ENCODE measurements at places on chromosomes 4 and X.

DNA sequence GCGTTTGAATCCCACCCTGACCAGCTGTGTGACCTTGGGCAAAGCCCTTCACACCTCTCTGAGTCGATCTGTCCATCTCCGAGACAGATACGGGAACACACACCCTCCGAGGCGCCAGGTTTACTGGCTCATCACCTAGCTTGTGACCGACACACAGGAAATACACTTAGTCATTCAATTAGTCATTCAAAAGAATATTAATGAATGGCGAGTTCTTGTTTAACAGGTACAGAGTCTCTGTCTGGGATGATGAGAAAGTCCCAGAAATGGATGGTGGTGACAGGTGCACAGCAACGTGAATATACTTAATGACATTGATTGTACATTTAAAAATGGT is 80.6 kb downstream of the PPP2R2C start:
- peak; percentile 72 for DNase-seq

DNA sequence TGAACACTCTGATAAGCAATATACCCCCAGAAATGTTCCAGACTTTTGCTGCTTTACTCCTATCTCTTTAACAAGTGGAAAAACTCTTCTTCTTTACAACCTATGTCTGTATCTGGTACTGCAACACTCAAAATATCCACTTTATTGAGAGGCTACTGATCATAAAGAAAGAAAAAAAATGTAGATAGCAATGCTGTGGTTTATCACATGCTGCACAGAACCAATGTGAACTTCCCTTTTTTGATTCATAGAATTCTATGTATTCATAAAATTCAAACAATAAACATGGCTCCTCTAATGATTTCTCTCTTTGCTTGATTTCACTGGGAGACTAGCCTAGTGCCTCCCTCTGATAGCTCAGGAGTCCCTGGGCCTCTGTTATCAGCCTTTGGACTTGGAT is 223.5 kb downstream of the ZNF674 start:
- DNase-seq, result no peak

GRCh38 chr4:74402692-74403456 is 37.9 kb downstream of the EREG start:
- DNase-seq, result no peak

DNA sequence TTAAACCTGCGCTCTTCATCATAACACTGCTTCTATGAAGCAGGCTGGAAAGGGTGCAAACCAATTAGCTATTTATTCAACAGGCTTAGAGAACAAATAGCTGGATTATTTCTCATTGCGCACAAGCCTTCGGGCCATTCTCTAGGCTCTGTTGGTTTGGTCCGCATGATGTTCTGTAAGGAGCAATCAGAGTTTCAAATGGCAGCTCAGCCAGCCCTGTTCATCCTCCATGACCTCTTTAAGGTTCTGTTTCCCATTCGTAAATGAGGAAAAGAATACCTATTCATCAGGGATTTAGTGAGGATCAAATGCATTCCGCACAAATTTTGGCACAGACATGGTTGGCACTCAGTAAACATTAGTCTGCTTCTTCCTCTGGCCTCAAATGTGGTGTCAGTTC is 15.5 kb upstream of the GPM6A start:
- DNase-seq, result no peak

GRCh38 chr4:8274765-8275547 is 5.4 kb downstream of the HTRA3 start:
- DNase-seq, result peak; percentile 33

Measured in HT1080 (cell line).